Left ventricle myocardium inferior (tissue), 1 donor: ENCODE measurements at places on chromosomes 7 and 10. TPM values are rescaled to one million over a fixed set of nuclear protein-coding genes. Genes with fewer than 3 reads are reported as not detected.

DNA sequence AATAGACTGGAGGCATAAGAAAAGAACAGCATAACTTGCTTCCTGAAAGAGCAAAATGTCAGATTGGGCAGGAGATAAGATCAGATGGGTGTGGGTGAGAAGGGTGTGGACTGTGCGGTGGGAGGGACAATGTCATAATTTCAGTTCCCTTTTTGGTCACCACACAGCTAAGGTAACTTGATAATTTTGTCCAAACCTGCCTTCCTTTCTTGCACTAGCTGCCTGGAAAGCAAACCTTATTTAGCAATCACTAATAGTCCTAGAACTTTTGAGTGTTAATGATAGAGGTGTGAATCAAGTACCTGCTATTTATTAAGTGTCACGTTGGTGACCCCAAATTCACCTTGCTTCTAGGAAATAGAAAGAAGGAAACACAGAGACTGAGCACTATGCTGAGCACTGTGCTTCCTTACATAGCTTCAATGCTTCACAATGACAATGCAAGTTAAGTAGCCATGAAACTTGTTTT lies 72.4 kb upstream of the SP4 start:
- DNase-seq: no peak

DNA sequence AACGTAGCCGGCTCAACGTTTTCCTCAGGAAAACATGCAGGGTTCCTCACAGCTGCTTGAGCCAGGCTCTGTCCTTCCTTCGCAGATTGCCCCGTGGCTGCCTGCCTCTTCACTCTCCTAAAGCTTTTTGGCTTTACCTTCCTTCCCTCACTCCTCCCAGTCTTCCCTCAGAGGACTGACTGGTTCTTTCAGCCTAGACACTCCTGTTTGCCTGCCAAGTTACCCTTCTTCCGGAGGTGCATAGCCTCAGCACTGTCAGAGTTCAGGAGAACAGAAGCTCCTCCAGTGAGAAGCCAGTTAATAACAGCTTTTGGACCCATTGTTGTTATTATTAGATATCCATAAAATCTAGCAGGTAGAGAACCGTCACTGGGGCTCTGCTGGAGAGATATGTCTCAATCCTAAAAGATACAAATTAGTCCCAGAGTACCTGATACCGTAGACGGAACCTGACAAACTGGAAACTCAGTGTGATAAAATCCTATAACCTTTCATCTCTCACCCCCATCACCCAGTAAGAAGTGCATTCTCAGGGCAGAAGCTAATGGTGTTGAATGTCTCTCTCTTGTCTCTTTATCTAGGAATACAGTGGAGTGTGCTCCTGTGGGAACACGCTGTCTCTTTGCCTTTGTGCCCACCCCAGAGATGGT lies 79.6 kb downstream of the SND1 start:
- no peak for DNase-seq

DNA sequence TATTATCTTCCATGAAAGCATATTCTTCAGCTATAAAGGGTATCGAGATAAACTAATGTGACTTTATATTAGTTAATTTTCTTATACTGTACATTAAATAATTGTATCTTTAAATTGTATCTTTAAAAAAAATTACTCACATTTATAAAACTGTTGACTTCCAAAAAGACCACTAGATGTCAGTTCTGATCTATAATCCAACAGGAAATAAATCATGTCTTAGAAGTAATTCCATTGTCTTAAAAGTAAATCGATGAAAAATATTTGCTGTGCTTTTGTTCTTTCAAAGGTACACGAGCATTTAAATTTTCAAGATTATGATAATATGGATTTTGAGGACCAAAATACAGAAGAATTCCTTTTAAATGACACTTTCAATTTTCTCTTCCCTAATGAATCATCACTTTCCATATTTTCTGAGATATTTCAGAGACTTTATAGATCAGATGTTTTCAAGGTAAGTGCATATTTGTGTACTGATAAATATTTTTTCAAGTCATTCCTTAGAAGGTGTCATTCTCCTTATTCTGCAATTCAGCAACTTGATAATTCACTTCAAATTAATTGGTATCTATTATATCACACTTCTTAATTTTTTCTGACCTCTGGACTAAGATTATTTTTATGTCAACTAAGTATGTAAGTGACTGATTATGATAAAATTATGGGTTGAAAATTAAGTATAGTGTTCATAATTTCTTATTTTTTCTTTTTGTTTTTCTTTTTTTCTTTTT lies 138.5 kb downstream of the CPED1 start:
- no peak for DNase-seq

GRCh38 chr7:113402482-113402881 lies 284.1 kb upstream of the SMIM30 start:
- no peak for DNase-seq

GRCh38 chr10:102642736-102643335 lies 1.4 kb upstream of the TRIM8 start:
- peak; percentile 75 for DNase-seq

Gene SSC4D
- 0.99 TPM for total RNA-seq

DNA sequence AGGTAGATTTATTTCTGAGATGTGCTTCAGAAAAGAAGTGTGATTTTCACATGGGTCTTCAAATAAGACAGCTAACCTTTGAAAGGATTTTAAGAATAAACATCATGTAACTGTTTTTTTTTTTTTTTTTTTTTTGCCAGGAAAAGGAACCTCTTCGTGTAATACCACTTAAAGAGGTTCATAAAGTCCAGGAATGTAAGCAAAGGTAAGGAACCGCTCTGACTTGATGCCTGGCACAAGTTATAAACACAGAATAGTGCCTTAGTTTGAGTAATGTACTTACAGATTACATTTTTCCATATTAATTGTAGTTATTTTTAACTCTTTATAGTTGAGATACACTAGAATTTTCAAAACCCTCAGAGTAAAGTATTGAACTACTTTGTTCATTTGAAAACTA lies 30.4 kb upstream of the ARMS2 start:
- no peak for DNase-seq

- DNase-seq: no peak
Measured at GRCh38 chr7:133535308-133535707, 282.4 kb downstream of the EXOC4 start.

Gene TRPV5
- not detected for total RNA-seq

GRCh38 chr7:142348100-142348499 lies 90.2 kb upstream of the PRSS58 start:
- no peak for DNase-seq

DNA sequence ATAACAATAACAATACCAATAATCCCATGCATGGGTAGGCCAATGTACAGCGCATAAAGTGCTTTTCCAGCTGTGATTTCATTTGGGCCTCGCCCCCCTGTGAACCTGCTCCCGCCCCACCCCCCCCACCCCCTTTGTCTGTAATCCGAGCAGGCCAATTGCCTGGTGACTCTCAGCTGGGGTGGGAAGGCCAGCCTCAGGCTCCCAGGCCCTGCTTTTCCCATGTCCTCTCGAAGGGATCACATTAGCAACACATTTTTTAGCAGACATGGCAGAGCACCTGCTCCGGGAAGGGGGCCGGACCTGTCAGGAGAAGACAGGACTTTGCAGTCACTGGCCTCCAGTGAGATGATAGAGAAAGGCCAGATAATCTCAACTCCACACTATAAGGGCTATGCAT lies 439.3 kb downstream of the RPS24 start:
- DNase-seq: no peak

DNA sequence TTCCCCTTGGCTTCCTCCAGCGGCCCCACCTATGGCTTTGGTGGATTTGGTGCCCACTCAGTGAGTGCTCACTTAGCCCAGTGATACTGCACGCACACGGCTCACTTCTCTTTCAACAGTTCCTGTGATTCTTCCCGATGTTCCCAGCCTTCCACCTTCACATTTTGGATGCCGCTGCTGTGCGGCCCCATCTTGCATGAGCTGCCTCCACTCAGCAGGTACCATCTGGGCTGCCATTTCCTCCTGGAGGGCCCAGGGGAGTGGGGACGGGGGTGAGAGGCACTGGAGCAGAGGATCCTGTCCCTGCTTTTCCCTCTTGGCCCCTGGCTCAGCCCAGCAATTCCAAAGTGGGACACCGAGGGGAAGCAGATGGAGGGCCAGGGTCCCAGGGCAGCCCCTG lies 323.3 kb upstream of the ZNF32 start:
- DNase-seq: no peak

DNA sequence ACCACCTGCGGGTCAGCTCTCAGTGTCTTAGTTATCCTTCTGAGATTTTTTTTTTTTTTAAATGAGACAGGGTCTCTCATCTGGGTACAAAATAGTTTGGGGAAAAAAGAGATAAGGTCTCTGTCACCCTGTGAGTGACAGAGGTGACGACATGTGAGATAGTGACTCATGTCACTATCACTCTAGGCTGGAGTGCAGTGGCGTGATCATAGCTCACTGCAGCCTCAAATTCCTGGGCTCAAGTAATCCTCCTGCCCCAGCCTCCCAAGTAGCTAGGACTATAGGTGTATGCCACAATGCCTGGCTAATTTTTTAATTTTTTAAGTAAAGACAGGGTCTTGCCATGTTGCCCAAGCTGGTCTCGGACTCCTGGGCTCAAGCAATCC lies 10.4 kb downstream of the BLVRA start:
- DNase-seq: no peak

DNA sequence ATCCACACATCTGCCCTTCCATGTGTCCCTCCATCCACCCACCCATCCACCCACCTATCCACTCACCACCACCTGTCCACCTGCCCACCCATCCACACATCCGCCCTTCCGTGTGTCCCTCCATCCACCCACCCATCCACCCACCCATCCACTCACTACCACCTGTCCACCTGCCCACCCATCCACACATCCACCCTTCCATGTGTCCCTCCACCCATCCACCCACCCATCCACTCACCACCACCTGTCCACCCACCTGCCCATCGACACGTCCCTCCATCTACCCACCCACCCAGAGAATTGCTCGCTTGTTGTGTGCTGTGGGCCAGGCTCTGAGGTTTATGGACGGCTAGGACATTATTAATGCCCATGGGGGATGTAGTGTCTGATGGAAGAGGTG lies 500.2 kb downstream of the DNAJB6 start:
- DNase-seq: no peak

GRCh38 chr7:19410106-19410505 lies 264.9 kb upstream of the FERD3L start:
- DNase-seq: no peak

DNA sequence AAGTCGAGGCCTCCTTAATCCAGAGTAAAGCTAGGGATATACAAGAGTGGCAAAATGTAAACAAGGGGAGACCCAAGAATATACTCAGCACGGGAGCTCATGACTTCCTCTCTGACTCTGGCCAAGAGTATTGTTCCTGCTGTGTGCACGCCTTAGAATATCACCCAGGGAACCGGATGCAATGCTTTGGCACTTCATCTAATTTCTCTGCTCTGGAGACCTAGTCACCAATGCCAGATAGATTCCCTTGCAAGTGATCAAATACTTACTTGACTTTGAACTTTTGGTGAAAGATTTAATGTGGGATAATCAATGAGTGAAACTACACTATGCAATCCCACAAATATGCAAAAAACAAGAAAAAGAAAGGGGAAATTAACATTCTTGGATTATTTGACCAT lies 695.5 kb downstream of the INHBA start:
- no peak for DNase-seq

GRCh38 chr10:15897287-15897686 lies 37.0 kb upstream of the MINDY3 start:
- DNase-seq: no peak

Gene NKX2-3
- total RNA-seq: not detected

Gene VWA2
- not detected for total RNA-seq

DNA sequence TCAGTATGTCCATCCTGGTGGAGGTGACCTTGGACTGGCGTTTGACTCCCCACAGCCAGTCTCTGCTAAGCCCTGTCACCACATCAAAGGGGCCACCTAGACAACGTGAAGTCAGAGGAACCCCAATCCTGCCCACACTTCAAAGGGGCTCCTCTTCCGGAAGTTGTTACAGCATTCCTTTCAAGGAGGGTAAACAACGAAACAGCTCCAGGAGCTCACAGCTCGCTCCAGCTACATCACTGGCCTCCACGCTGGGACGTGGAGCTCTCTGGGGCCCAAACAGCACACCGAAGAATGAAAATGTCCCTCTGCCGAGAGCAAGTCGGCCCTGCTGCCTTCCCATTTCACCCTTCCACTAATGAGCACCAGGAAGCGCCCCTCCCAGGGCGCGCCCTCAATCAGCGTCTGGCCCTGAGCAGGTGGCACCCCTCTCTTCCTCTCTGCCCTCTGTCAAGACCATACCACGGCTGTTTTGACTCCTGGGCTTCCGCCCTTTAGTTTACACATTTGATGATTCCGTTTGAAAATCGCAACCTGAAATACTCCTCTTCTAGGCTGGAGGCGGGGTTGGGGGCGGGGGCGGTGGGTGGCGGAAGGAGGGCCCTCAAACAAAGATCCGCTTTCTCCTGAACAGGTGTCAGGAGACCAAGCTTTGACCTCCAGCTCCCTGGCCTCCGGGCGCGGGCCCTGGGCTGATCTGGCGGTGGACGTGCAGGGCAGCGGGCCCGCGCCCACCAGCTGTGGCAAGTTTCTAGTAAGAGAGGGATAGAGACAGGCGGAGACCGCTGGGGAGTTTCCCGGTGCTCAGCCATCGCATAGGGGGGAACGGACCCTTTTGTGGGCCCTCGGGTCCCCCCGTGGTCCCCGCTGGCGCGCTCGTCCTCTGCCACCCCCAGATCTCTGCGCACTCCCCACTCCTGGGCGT lies 53.1 kb upstream of the KDM7A start:
- peak; percentile 20 for DNase-seq

GRCh38 chr10:79272353-79272752 lies 74.9 kb upstream of the PPIF start:
- DNase-seq: no peak

- DNase-seq: no peak
Measured at GRCh38 chr10:119337796-119338432, 130.5 kb downstream of the GRK5 start.

Gene EGR2
- total RNA-seq: 0.52 TPM

DNA sequence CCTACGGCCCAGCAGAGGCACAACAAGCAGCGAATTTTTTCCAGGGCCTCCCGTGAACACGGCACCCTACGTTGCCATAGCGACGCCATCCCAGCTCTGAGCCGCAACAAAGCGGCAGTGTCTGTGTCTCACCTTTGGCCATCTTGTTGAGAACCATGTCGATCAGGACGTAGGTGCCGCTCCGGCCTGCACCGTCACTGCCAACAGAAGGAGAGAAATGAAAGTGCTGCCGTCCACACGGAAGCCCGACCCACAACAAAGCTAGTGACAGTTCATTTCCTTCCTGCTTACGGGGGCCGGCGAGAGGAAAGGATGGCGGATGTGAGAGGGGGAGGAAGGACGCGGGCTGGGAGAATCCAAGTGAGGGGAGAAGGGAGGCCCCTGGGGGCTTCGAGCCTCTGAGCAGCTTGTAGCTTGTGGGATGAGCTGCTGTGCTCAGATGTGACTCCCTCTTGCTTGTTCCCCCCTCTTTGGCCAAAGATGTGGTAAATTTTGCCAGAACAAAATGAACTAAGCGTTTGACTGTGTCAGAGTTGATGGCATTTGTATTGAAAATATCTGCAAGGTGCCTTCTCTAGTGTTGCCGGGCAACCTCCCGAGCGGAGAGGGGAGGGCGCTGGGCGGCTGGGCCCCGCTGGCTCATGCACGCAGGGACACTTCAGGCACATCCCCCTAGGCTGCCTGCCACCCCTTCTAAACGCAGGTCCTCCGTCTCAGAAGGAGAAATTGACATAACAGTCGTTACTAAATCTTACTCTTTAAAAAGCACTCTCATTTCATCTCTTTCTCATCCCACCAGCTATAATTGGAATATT lies 232.2 kb downstream of the DNAJB6 start:
- DNase-seq: peak; percentile 52

Gene ZFYVE27
- 13.2 TPM for total RNA-seq

- DNase-seq: no peak
Measured at GRCh38 chr7:16587790-16588189, 57.8 kb downstream of the ANKMY2 start.

Gene RNLS
- 14.3 TPM for total RNA-seq
